ENCODE measurements at places on chromosomes 16 and 17. TPM values are rescaled to one million over a fixed set of nuclear protein-coding genes. Genes with fewer than 3 reads are reported as not detected.

The SLC13A5 gene
- polyA plus RNA-seq, result not detected

The PLA2G10 gene
- not detected for polyA plus RNA-seq

The GFAP gene
- polyA plus RNA-seq, result 0.33 TPM

DNA sequence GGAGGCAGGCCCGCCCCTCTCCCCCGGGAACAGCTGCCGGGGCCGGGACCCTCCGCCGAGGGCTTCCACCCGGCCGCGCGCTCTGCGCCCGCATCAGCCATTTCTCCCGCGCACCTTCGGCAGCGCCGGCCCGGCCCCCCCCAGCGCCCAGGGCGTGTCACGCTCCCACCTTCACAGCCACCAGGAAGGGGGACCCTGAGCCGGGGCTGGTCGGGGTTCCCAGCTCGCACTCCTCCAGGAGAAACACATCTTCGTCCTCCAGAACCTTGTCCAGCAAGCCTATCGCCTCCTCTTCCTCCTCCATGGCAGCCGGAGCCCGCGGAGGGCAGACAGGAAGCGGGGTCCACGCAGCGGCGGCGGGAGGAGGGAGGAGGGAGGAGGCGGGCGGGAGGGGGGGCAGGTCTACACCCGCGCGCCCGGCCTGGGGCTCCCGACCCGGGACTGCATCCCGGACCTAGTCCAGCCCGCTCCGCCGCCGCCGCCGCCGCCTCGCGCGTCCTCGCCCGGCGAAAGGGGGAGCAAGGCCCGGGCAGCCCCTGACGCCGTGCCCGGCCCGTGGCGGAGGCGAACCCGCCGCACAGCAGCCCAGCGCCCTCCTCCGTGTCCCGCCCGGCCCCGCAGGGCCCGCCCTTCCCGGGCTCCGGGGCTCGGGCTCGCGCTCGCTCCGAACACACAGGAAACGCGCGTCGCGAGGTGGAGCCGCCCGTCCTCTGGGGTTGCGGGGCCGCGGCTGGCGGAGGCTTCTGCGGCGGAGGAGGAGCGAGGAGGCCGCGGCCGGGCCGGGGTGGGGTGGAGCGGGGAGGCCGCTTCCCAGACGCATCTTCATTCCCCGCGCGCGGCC lies 70.8 kb downstream of the ABR start:
- H3K4me3 ChIP-seq, result peak overlapping the region; percentile 76
- H3K27ac ChIP-seq, result peak overlapping the region; percentile 98
- peak; percentile 59 for DNase-seq
- peaks cover 74% of the 10 kb centered on the region for H3K4me1 ChIP-seq

DNA sequence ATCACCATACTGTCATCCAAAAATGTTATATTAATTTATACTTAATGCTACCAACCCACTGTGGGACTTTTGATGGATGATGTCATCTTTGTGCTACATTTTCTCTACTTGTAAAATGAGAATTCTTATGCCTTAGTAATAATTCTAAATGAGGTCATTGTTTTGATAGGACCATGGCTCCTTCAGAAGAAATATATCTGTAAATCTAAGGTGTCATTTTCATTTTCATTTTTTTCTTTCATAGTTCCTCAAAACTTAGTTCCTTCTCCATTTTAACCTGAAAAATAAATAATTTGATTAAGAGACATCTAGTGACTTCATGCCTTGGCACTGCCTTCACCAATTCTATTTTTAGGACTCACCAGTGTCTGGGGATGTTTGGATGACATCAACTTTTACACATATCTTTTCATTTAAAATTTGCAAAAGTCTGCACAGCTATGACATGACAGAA lies 48.7 kb downstream of the GPRC5B start:
- DNase-seq, result no peak
- no peak overlapping the region for H3K4me3 ChIP-seq
- no peaks in the 10 kb centered on the region for H3K36me3 ChIP-seq
- peaks cover 2% of the 10 kb centered on the region for H3K4me1 ChIP-seq
- no peaks in the 10 kb centered on the region for H3K27me3 ChIP-seq

DNA sequence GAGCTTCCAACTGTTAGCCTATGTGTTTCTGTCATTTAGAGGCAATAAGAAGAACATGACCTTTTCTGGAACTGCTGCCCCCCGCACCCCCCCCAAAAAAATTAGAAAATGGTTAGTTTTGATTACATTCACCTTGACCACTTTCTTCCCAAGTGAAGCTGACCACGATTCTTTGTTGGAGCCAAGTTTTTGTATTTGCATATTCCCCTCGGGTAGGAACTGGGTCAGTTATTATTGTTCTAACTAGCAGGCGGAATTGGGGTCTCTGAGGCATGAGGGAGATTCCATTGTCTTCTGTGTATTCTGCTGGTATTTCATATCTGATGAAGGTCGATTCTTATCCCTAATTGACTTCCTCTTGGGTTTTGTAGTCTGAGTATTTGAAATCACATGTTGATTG lies 231.6 kb downstream of the PRKCA start:
- no peaks in the 10 kb centered on the region for H3K36me3 ChIP-seq
- DNase-seq, result no peak
- H3K27me3 ChIP-seq, result no peaks in the 10 kb centered on the region
- no peak overlapping the region for H3K27ac ChIP-seq
- H3K4me3 ChIP-seq, result no peak overlapping the region

GRCh38 chr16:21590796-21591195 lies 8.6 kb upstream of the METTL9 start:
- H3K27me3 ChIP-seq, result no peaks in the 10 kb centered on the region
- peaks cover 71% of the 10 kb centered on the region for H3K4me1 ChIP-seq
- peak overlapping the region; percentile 84 for H3K27ac ChIP-seq
- peak; percentile 39 for DNase-seq

DNA sequence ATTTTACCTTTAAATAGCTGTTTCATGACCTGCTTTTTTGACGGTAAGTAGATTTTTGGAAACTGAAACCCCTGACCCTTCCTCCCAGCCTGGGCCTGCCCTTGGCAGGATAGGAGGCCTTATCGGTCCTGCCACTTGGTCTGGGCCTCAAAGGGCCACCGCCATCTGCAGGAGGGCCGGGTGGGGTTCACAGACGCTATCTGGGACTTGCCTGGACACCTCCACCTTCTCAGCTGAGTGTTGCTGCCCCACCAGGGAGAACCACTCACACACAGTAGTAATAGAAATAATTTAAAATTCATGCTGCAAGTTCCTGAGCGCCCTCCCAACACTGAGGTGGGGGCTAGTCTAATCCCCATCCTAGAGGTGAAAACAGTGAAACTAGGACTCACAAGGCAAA lies 4.6 kb upstream of the NPRL3 start:
- H3K4me3 ChIP-seq, result no peak overlapping the region
- no peaks in the 10 kb centered on the region for H3K36me3 ChIP-seq
- no peak overlapping the region for H3K27ac ChIP-seq
- no peaks in the 10 kb centered on the region for H3K27me3 ChIP-seq

- H3K27me3 ChIP-seq, result no peaks in the 10 kb centered on the region
- peaks cover 48% of the 10 kb centered on the region for H3K36me3 ChIP-seq
- H3K4me1 ChIP-seq, result peaks cover 19% of the 10 kb centered on the region
- peak overlapping the region; percentile 64 for H3K27ac ChIP-seq
Observed at GRCh38 chr17:42845918-42846593, 1.7 kb downstream of the AOC2 start.

GRCh38 chr17:65463242-65463641 lies 98.2 kb downstream of the AXIN2 start:
- no peaks in the 10 kb centered on the region for H3K27me3 ChIP-seq
- H3K4me1 ChIP-seq, result no peaks in the 10 kb centered on the region
- no peak for DNase-seq

GRCh38 chr16:29962344-29962994 lies 590 bp downstream of the TMEM219 start:
- H3K27ac ChIP-seq, result peak overlapping the region; percentile 92
- H3K4me3 ChIP-seq, result peak overlapping the region; percentile 87
- no peaks in the 10 kb centered on the region for H3K27me3 ChIP-seq

GRCh38 chr17:1591474-1592090 lies 29.0 kb upstream of the PITPNA start:
- H3K27ac ChIP-seq, result peak overlapping the region; percentile 99
- no peaks in the 10 kb centered on the region for H3K27me3 ChIP-seq
- H3K4me3 ChIP-seq, result no peak overlapping the region
- H3K4me1 ChIP-seq, result peaks cover 68% of the 10 kb centered on the region
- H3K36me3 ChIP-seq, result peaks cover 74% of the 10 kb centered on the region
- no peak for DNase-seq

DNA sequence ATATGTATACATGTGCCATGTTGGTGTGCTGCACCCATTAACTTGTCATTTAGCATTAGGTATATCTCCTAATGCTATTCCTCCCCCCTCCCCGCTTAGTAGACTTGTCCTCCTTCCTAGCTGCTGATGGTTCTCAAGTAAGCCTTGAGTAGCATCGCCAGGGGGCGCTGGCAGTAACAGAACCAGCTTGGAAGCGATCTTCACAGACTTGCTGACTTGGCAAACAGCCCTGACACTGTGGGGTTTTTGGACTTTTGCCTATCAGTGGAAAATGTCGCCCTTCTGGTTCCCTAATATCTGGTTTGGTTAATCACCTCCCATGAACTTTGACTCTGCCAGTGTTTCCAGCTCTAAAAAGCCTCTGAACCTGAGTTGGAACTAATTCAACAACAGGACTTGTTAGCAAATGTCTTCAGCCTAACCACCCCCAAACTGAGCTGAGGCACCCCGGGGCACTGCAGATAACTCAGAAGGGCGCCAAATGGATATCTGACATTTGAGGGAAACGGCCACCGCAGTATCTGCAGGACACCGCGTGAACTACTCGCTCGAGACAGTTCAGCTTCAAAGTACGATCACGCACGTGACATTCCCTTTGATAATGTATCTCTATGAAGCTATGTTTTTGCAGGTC lies 15.4 kb upstream of the SPATA32 start:
- DNase-seq, result peak; percentile 87
- H3K4me3 ChIP-seq, result no peak overlapping the region
- no peak overlapping the region for H3K27ac ChIP-seq
- H3K27me3 ChIP-seq, result no peaks in the 10 kb centered on the region
- H3K36me3 ChIP-seq, result peaks cover 75% of the 10 kb centered on the region

GRCh38 chr16:12798171-12798570 lies 5.5 kb downstream of the CPPED1 start:
- H3K27ac ChIP-seq, result peak overlapping the region; percentile 43
- H3K4me1 ChIP-seq, result peaks cover 54% of the 10 kb centered on the region
- H3K36me3 ChIP-seq, result peaks cover 30% of the 10 kb centered on the region
- no peak overlapping the region for H3K4me3 ChIP-seq

DNA sequence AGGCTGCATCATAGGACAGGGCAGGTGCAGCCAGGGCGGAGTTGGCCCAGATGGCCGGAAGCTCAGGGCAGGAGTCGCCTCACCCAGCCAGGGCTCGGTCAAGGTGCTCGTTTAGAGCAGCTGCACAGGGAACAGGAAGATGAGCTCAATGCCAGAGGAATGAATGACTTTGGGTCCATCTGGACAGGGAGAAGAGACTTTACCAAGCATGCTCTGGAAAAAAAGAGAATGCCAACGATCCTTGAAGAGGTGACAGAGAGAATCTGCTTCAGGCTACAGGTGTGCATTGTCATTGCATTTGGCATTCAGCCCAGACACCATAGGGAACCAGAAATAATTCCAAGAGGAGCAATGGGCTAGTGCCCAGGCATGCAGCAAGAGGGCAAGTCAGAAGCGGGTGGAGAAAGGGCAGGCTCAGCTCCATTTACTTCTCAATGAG lies 6.7 kb upstream of the MPP3 start:
- no peak overlapping the region for H3K4me3 ChIP-seq
- no peak for DNase-seq
- H3K4me1 ChIP-seq, result no peaks in the 10 kb centered on the region
- H3K36me3 ChIP-seq, result no peaks in the 10 kb centered on the region
- no peaks in the 10 kb centered on the region for H3K27me3 ChIP-seq

DNA sequence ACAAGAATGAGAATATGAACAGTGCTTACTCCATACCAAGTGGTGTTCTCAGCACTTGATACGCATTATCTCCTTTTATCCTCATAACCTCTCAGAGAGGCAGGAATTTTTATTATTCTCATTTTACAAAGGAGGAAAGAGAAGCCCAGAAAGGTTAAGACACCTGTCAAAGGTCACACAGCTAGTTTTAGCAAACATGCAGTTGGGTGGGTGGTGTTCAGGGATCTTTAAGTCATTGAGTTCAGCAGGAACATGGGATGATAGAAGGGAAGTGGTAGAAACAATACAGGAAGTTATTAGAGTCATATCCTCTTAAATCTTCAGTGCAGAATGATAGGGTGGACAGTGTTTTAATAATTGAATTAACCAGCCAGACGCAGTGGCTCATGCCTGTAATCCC lies 95.4 kb downstream of the IRX3 start:
- no peaks in the 10 kb centered on the region for H3K27me3 ChIP-seq
- H3K4me1 ChIP-seq, result no peaks in the 10 kb centered on the region
- no peaks in the 10 kb centered on the region for H3K36me3 ChIP-seq
- DNase-seq, result no peak
- no peak overlapping the region for H3K4me3 ChIP-seq
- no peak overlapping the region for H3K27ac ChIP-seq

DNA sequence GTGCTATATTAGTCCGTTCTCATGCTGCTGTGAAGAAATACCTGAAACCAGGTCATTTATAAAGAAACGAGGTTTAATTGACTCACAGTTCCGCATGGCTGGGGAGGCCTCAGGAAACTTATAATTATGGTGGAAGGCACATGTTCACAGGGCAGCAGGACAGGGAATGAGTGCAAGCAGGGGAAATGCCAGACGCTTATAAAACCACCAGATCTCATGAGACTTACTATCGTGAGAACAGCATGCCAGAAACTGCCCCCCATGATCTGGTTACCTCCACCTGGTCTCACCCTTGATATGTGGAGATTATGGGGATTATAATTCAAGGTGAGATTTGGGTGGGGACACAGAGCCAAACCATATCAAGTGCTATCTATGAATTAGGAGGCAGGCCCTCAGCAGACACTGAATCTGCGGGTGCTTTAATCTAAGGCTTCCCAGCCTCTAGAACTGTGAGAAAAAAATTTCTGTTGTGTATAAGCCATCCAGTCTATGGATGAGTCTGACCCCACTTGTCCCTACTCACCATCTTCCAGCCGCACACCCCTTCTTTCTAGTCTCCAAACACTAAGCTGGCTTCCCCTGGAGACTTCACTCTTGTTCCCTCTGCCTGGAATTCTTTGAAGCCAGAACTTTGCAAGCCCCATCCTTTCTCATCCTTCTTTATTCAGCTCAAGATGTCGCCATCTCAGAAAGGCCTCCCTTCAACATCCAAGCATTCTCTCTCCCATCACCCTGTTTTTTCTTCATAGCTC lies 772 bp upstream of the NUP93 start:
- no peak for DNase-seq
- H3K4me1 ChIP-seq, result peaks cover 15% of the 10 kb centered on the region
- no peaks in the 10 kb centered on the region for H3K36me3 ChIP-seq
- H3K4me3 ChIP-seq, result peak overlapping the region; percentile 95
- H3K27ac ChIP-seq, result no peak overlapping the region

DNA sequence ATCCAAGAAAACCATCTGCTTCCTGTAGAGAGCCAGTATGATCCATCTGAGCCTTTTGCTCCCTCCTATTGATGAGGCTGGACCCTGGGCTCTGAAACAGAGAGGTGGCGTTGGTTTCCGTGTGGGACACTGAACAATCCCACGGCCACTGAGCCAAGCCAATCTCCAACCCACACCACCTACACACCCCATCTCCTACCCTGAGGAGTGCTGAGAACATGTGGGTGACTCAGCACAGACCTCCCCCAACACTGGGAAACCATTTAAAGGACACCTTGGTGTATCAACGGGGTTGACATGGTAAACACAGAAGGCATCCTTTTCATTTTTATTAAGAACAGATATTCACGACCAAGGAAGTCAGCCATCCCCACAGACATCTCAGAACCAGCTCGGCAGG lies 332.1 kb downstream of the SLC39A11 start:
- no peak overlapping the region for H3K4me3 ChIP-seq
- no peaks in the 10 kb centered on the region for H3K27me3 ChIP-seq
- no peak for DNase-seq
- peaks cover 5% of the 10 kb centered on the region for H3K36me3 ChIP-seq
- H3K27ac ChIP-seq, result no peak overlapping the region

GRCh38 chr16:56420613-56421012 lies 4.7 kb downstream of the AMFR start:
- DNase-seq, result no peak
- no peak overlapping the region for H3K27ac ChIP-seq
- H3K27me3 ChIP-seq, result no peaks in the 10 kb centered on the region
- peaks cover 52% of the 10 kb centered on the region for H3K4me1 ChIP-seq

All from CD14-positive monocyte (primary cell).